Activated CD4-positive, alpha-beta memory T cell treated with anti-CD3 and anti-CD28 coated beads for 36 hours (primary cell): ENCODE measurements at places on chromosomes 6 and 20.

DNA sequence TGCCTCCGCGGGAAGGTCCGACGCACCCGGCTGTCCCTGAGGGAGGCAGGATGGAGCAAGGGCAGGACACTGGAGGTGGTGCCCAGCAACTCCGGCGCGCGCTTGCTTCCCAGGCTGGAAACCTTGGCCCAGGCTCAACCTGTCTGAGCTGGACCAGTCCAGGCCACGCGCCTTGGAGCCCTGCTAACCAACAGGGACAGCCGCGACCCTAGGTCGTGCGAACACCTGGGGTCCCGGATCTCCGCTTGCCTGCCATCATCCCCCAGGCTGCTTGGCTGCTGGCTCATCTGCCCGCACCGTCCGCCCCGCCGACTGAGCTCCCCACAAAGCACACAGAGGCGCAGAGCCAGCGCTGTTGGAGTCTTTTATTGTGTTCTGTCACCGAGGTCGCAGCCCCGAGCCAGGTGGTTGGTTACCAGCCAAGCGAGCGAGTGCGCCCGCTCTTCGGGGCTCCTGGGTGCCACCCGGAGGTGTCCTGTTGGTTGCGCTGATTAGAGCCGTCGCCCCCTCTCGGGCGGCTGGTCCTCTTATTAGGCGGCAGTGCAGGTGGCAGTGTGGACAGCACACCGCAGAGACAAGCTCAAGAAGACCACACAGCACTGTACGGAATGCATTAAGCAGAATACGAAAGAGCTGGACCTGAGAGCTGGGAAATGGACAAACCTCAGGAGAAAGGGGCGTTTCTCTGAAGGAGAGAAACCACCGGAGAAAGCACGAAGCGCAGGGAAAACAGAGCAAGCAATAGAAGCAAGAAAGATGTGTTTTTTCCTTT lies 3.8 kb downstream of the COL12A1 start:
- DNase-seq: no peak

GRCh38 chr6:90186026-90186425 lies 110.6 kb downstream of the BACH2 start:
- DNase-seq: no peak

DNA sequence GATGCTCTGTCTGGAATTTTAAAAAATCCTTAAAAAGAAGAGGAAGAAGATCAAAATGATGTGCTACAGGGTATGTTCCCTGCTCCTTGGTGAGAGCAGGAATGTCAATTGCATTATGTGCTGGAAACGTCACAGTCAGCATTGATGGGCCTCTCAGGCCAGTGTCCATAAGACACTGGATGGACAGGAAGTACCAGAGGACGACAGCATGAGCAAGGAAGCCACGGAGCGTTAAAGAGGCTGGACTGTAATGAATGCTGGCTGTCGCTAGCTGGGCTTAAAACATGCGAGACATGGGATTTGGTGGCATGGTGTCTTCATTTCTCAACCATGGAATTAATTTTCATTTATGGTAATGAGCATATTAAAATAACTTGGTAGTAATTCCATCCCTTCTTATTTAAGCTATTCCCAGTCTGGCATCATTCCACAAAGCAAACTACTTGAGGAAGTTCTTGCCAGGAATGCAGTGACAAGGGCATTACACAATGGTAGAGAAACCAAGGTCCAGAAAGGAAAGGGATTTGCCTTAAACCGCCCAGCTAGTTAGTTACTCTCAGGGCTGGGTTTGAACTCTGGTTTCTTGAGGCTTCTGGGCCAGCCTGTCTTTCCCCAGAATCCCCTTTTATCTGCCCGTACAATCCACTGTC lies 166.6 kb upstream of the SOX4 start:
- DNase-seq: no peak

GRCh38 chr20:15814911-15815310 lies 758.3 kb downstream of the KIF16B start:
- no peak for DNase-seq

DNA sequence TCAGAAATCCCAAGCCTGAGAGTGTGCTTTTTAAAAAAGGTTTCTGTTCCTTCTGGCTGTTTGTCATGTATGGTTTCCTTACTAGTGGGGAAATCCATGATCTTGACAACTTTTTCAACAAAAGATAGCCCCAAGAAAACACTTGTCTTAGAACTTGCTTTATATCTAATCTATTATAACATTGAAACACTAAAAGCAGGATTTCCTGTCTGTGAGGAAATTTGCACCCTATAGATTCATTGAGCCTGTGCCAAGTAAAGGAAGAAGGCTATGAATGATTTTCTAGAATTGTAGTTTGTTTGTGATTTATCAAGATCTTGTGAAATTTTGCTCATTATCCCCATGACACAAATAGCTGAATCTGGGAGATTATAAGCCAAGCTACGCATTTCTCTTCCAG lies 238.6 kb upstream of the RIN2 start:
- DNase-seq: no peak

DNA sequence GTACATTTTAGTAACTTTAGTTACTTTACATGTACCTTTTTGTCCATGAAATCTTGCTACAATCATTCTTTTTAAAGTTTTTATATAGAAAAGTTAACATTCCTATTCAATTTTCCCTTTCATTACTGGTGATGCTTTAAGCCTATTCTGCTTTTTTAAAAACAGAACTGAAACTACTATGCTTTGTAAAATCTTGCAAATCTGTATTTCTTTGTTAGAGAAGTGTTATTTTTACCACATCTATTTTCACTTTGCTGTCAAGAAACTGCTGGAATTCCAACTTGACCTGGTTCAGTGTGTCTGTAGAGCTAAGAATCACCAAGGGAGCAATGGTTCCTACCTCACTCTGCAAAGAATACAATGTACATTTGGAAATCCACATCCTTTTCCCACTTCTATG lies 21.8 kb upstream of the SAMD5 start:
- no peak for DNase-seq

DNA sequence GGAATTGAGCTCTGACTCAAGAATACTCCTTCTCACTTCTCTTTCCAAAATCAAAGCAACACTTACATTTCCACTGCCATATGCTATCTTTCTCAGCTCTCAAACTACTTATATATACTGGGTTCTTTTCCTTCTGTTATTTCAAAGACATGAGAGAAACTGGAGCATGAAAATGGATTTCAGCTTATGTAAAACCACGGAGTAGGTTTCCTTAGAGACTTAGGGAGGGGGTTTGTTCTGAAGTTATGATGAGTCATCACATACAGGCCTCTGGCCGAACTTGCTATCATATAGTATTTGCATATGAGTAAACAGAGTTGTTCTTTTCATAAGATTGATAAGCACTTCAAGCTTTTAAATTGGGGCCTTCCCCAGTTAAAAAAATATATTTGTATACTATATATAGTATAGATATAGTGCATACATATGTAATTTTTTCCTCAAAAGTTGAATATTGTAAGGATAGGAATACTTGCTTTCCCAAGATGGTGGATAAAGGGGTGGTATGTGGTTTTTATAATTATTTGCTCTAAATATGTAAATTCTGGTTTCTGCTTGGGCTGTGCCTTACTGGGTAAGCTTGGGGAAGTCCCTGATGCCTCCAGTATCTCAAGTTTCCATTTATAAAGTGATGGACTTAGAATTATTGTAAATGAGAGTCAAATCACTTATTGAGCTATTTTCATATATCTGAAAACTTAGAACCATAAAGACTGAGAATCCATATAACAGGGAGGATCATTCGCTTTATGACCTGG lies 273.9 kb downstream of the RFPL4B start:
- no peak for DNase-seq

DNA sequence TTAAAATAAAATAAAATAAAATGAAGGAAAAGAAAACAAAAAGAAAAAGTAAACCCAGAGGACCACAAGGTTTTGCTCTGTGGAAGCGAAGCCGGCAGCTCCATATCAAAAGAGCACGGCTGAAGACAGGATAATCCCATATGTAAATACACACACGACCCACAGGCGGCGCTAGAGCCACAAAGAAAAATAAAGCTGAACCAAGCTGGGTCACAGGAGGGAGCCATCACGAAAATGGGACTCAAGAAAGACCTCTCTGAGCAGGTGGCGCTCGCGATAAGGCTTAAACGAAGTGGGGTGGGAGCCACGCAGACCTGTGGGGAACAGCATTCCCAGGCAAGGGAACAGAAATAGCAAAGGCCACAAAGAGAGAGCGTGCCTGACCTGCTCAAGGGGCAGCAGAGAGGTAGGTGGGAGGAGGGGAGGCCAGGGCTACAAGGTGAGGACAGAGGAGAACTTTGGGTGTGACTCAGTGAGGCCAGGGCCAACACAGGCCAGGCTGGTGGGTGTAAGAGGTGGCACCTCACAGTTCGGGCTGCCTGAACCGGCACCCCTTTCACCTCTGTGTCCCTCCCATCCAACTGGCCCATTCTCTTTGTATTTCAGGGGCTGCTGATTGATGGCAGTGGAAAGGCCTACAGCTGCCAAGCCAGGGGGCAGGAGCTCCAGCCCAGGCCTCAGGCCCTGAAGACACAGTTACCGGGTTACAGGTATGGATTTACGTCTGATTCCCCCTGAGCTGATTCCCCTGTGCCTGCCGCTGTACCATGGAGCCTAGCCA lies 26.0 kb downstream of the PTGIS start:
- peak; percentile 87 for DNase-seq

DNA sequence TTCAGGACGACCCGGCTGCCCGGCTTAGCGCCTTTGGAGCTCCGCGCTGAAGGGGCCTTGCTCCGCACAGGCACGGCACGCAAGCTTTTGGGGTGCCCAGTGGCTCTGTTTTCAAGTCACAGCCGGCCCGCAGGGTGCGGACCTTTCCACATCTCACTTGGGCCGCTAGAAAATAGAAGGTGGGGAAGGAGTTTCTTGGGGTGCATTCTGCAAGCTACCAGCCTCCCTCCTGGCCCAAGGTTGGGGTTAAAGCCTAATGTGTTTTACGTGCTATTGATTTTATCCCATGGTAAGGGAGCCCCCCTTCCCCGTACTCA lies 561 bp downstream of the KAT14 start:
- no peak for DNase-seq

DNA sequence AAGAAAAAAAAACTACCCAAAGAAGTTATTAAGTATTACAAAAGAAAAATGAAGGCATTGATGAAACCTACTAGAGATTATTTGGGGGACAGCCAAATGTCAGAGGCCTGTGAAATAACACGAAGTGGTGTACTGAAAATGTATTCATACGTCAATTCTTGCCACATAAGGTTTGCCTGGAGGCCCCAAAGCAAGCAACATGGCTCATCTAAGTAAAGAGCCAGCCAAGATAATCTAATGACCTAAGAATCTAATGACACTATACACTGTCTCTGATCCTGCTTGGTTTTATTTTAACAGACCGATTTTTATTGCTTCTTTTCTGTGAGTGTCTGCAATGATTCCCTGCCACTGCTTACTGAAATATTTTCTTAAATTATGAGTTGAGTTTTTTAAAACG lies 34.7 kb downstream of the FILIP1 start:
- DNase-seq: no peak

DNA sequence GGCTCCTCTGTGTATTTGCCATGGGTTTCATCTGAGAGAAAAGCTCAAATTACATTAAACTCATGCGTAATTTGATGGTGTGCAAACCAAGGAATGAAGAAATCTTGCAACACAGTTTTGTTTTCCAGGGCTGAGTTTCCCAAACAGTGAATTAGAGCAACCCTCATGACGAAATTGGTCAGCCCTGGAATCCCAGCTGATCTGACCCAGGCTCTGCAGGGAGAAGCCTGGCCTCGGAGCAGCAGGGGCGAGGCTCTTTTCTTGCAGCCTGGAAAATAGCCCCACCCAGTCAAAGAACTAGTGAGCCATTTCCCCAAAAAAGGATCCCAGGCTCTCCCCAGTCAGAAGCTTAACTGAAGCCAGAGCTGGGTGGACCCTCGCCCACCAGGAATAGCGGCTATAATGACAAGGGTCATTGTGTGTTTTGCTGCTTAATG lies 107.3 kb upstream of the SNX9 start:
- DNase-seq: no peak

GRCh38 chr6:13681305-13682061 lies 30.2 kb downstream of the RANBP9 start:
- no peak for DNase-seq

- DNase-seq: no peak
These were observed 179.2 kb upstream of the PHACTR1 start for GRCh38 chr6:12537389-12537788.

DNA sequence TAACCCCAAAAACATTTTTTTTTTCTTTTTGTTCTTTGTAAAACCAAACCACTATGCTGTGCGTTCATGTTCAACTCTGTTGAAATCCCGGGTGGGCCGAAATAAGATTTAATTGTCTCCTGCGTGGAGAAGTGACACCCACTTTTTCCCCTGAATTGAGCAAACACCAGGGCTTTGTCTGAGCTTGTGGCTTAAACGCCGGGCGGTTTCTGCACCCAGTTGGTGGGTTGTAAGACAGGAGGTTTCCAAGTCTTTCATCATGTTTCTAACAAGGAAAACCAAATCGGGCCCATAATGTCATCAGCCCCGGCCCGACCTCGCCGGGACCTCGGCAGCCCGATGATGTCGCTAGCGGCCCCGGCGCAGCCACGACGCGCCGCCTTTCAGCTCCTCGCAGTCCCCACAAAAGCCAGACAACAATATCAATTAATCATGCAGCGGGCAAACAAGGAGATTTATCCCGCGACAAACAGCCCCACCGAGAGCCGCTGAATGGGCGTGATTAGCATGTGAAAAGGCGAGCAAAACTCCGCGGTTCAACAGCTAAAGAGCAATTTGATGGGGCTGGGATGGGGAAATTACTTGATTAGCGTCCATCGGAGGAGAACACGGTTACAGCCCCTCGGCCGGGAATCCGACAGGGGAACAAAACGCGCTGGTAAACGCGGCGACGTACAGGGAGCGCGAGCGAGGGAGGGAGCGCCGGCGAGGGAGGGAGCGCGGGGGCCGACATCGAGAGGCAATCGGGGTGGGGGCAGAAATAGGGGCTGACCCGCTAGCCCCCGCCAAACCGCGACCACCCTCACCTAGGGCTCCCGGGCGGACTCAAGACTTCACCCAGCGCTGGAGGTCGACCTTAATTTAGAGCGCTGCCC lies 5.3 kb downstream of the LINC00237 start:
- DNase-seq: peak; percentile 50

- DNase-seq: no peak
These were observed 111.1 kb upstream of the DUSP22 start for GRCh38 chr6:181049-181654.

DNA sequence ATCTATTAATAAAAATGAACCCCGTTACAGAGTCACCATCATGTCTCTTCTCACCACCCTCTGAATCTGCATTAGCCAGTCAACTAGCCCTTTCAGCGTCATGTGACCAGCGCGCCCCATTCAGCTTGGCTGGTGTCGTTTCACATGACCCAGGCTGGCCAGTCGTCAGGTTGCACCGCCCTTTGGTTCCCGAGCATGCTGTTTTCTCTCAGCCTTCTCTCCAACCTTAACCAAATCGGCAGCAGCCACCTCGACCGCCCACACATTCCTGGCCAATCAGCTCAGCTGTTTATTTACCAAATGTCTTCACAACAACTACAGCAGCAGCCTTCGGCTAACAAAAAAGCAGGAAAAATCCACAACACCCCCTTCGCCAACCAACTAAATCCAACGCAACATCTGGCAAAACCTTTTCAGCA lies 5.6 kb downstream of the SRSF3 start:
- DNase-seq: peak; percentile 88

GRCh38 chr20:63568170-63568981 lies 5.7 kb downstream of the HELZ2 start:
- DNase-seq: no peak

GRCh38 chr20:64162239-64162910 lies 1.9 kb upstream of the MYT1 start:
- no peak for DNase-seq
